ENCODE measurements at places on chromosomes 1 and 21.

DNA sequence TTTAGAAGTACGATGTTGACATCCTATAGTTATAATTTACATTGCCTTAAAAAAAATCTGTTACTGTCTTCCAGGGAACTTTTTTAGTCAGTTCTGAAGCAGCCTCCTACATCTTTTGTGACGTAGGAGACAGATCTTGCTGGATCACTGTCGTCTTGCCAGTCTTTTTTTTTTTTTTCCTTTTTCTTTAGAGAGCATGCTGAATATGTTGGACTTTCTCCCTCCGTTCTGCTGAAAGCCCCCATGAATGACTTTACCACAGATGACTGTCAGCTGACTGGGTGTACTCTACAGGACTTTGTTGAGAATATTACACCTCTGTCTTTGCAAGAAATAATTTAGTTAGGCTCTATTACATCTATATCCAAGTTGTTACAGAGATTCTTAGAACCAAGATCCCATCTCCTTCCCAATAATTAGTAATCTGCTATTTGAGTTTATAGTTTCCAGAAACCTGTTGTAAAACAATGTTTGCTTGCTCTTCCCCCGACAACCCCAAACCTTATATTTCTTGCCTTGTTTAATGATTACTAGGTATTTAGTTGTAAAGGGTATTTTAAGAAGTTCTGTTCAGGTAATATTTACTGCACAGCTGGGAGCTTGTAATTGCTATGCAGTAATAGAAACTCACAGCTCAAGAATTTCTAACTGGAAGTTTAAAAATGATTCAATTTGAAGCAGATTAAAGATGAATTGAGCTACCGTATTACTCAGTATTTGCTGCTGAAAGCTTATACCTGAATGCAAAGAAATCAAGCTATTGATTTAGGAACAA lies 61.8 kb downstream of the RASAL2 start:
- no peak for DNase-seq

GRCh38 chr1:225712391-225712790 lies 59.5 kb upstream of the ENAH start:
- DNase-seq = no peak

- DNase-seq = no peak
Measured at GRCh38 chr1:98049370-98050135, 128.7 kb upstream of the DPYD start.

DNA sequence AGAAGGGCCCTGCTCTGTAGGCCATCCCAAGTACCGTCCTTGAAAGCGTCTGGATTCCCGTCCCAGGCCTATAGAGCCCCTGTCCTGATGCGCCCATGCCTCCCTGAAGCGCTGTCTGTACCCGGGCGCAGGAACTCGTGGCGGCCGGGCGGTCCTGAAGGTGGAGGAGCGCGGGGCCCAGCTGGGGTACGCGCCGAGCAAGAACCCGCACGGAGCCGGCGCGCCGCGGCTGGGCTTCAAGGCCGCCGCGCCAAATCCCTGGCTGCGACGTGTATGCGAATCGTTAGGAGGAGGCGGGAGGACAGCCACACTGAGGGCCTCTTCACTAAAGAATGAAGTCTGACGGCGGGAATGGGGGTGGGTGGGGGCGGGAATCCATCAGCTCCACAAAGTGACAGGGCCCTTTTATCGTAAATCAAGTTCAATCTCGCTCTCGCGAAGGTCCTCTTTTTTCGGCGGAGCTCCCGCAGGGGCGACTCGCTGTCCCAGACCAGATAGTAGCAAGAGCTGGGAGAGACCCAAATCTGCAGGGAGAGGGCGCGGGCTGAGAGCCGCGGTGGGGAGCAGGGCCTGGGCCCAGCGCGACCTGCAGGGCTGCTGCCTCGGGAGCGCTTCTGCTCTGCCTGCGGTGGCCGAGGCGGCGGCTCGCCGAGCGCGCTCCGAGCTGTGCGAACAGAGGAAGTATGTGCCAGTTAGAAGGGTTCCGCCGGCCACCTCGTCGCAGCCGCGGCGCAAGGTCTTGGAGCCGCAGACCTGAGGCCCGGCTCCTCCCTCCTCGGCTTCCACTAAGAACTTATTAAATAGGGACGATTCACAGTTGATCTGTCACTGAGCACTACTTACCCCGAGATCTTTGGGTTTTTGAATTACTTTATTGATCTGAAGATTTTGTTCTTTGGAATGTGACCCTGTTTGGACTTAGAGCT lies 10.4 kb downstream of the BARHL2 start:
- no peak for DNase-seq

GRCh38 chr1:22375601-22376000 lies 76.0 kb upstream of the ZBTB40 start:
- DNase-seq = no peak

DNA sequence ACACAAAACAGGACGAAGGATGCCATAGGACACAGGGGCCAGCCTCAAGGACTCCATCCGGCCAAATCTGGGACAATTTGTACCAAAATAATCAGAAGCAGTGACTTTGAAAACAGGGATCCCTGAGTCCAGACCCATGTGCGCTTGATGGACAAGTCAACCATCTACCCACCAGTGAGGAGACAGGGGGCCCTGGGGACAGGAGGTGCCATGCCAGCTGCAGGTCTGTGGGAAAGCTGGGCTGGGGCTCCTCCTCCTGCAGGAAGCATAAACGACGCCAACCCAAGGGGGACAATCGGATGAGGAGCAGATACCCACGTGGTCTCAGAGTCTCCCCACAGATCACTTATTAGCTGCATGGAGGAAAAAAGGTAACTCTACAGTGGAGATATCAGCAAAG lies 50.6 kb downstream of the NPHP4 start:
- no peak for DNase-seq

DNA sequence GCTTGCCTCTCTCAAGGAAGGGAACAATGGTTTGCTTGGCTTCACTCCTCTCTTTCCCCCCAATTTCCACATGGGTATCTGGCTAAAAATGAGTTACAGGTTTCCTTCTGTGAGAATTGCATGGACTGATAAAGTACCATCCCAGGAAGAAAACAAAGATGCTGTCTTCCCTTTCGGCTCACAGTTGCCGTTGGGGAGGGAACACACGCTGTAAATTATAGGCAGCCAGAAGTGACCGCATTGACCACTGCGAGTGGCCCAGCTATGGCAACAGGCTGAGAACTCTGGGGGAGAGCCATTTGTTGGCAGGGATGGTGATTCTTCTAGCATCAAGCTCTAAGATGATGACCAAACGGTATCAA lies 2.9 kb downstream of the RUNX1 start:
- DNase-seq = no peak

DNA sequence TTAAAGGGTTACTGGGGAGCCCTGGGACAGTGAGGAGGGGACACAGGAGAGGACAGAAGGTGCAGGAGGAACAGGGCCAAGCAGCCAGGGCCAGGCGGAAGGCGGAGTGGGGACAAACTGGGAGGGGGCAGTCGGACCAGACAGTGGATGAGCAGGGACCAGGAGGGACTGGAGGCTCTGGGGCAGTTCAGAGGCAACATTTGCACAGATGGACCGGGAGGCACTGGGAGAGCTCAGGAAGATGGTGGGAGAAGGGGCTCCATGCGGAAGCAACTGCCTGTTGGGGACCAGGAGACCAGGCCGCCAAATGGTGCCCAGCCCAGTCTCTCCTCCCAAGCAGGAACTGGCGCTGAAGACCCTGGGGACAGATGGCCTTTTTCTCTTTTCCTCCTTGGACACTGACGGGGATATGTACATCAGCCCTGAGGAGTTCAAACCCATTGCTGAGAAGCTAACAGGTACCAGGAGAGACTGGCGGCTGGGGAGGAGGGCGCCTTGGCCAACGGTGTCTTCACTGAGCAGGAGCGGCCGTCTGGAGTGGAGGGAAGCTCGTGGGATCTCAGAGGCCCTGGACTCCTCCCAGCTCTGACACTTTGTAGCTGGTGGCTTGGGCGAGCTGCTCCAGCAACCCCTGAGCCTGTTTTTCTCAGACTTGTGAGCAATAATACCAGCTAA lies 847 bp downstream of the SELENON start:
- no peak for DNase-seq

GRCh38 chr1:25675729-25676476 lies 59.3 kb downstream of the MAN1C1 start:
- DNase-seq = peak; percentile 64

Data from stimulated activated CD4-positive, alpha-beta T cell treated with anti-CD3 and anti-CD28 coated beads, Interleukin-4, amount 100 ng/mL, for 1 hour (primary cell).